AG04450 (cell line): ENCODE measurements at places on chromosomes 12 and 14.

GRCh38 chr14:89959853-89960445 is 4.2 kb downstream of the TDP1 start:
- no peak for DNase-seq

GRCh38 chr14:56887216-56887615 is 76.9 kb upstream of the OTX2 start:
- DNase-seq = no peak

DNA sequence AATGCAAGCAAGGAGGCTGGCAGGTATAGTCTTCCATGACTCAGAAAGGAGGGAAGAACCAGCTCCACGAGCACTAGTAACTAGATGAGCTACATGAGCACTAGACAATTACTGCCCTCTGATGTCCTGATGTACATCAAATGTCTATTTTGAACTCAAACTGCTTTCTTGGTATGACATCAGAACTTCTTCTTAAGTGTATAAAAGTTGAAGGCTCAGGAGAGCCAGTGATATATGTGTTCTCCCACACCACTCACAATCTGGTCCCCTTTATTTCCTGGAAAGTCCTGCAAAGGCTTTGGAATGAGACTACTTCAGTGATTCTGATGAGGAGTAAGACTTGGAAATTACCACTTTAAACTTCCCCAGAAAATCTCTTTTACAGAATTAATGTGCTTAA is 18.5 kb upstream of the DHRS7 start:
- DNase-seq = no peak

DNA sequence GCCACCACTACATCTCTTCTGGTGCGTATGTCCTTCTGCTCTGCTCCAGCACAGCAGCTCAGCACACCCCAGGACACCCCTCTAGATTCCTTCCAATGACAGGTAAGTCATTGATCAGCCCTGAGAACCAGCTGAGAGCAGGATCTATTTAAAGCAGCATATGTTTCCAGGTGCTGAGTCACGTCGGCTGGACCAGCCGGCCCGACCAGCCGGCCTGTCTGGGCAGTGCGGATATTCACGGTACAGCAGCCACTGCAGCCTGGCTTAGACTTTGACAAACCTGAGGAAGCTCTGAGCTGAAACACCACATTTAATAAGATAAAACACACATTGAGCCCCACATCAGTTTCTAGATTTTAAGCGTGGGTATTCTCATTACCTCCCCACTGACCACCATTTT is 31.8 kb upstream of the RPH3A start:
- DNase-seq = no peak

GRCh38 chr12:64574837-64575236 is 35.5 kb upstream of the RASSF3 start:
- DNase-seq = no peak

GRCh38 chr14:96349286-96350075 is 13.7 kb downstream of the ATG2B start:
- no peak for DNase-seq

GRCh38 chr14:34012978-34013720 is 62.3 kb upstream of the EGLN3 start:
- DNase-seq = no peak

GRCh38 chr14:22547313-22547947 is 41.6 kb downstream of the DAD1 start:
- DNase-seq = no peak

GRCh38 chr12:52285851-52286530 is 5.3 kb downstream of the KRT81 start:
- DNase-seq = no peak

GRCh38 chr14:104444159-104445030 is 135.2 kb upstream of the C14orf180 start:
- no peak for DNase-seq

GRCh38 chr12:75477137-75477536 is 3.4 kb upstream of the GLIPR1 start:
- no peak for DNase-seq

DNA sequence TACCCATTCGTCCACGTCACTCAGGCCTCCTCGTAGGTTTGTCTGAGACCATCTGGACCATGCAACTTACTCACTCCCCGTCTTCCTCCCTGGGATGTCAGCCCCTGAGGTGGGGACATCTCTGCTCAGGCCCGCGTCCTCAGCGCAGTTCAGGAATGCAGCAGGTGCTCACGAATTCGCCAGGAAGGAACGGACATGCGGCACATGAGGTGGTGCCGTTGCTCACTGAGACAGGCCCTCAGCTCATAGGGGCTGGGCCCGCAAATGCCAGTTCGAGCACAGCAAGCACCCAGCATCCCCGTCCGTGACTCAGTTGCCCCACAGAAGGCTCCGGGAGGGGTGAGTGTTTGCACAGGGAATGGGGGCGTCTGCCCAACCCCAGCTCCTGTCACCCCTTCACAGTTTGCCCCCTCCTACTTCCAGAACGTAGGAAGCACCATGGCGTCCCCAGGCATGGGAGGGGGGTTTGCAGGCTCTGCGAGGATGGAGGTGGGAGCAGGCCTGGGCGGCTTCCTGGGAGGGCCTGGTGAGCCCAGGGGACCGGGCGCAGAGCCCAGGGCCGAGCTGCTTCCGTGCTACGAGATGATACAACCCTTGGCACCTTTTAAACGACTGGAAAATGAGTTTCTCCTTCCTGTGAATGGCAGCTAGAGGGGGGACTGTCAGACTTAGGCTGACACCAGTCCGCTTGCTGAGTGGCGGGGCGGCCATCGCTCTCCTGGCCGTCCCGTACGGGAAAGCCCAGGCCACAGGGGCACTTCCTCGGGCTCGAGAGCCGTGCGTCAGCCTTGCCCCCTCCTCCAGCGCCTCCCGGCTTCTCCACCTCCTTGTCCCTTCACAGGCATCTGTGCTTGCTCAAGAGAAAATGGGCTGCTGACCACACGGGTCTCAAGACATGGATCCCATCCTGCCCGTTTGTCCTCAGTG is 6.9 kb downstream of the GALNT9 start:
- no peak for DNase-seq

DNA sequence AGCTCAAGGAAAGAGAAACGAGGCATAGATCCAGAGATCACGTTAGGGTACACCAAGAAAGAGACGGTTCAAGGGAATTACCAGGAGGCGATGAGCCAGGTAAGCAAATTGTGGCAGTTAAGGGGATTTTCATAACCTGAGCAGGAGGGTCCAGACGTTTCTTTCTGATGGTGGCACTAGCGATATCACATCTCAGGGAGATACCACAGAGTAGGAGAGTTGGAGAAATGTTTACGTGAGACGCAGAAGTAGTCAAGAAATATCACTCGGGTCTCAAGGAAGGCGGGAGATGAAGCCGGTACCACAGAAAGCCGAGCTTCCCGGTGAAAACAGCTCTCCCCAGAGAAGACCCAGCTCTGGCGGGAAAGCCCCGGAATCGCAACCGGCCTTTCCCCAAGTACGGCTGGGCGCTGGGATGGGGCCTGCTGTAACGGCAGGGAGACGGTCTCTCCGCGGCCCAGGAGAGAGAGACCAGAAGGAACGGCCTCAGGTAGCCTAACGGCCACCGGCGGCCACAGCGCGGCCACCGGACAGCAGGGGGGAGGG is 485 bp downstream of the SENP1 start:
- no peak for DNase-seq

DNA sequence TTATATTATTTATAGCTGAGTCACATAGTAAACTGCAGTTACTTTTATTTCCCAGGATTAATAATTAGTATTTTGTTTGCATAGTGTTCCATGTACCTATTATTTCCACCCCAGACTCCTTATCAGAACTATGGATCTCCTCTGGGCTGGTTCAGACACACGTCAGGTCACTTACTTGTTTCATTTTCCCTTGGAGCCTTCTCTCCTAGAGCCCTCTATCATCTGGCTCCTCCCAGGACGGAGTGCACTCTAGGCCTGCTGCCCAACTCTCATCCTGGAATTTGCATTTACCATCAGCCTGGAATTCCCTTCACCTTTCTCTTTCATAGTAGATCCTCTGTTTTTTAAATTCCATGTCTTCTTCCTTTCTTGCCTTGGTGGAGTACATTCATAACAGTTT is 28.5 kb upstream of the GALNT16 start:
- no peak for DNase-seq

DNA sequence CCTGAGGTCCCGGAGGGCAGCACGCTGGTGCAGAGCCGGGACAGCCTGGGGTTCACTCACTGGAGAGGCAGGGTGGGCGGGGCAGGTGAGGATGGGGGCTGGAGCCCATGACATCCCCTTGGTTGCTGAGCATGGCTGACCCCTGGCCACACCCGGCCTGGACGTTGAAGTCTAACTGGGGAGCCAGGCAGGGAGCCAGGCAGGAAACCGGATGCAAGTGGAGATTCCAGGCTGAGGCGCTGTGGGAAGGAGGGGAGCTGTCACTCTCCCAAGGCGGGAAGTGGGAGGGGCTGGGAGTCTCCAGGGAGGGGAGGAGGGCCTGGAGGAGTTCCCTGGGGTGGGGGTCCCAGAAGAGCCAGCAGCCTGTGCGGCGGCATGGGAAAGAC is 7.7 kb upstream of the INF2 start:
- DNase-seq = no peak

GRCh38 chr14:102493585-102493984 is 16.0 kb downstream of the ANKRD9 start:
- DNase-seq = no peak

DNA sequence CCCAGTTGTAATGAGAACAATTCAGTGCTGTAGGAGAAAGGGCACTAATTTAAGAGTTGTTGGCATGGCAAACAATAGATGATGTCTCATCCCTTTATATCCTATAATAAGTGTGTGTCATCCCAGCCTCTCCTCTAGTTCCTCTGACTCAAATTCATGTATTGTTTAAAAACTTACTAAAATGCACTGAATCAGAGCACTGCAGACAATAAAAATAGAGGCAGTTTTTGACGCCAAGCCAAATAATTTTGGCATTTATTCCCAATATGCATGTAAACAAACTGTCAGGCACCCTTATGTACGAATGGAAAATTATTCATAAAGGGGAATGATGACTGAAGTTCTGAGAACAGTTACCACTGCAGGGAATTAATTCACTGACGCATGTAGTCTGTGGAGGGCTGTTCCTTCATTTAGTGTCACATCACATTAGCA is 57.9 kb upstream of the TMX1 start:
- no peak for DNase-seq

GRCh38 chr12:27667540-27667939 is 28.7 kb upstream of the REP15 start:
- DNase-seq = no peak

- DNase-seq = no peak
These were observed 84.3 kb downstream of the NCOR2 start for GRCh38 chr12:124482901-124483799.

DNA sequence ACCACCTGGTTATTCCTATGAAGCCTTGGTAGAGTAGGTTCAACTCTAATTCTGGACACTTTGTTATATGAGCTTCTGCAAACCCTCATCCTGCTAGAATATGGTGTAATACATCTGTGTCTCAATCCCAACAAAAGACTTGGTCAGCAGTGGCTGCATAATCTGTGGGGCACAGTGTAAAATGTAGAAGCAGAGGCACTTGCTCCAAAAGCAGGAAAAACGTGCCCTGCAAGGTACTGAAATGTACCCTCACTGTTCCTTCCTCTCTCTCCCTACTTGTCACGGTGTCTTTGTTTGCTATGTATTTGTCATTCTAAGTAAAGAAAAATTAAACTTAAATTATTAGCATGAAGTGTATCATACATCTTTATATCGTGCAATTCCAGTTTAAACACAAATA is 267.9 kb downstream of the BCL11B start:
- DNase-seq = no peak

DNA sequence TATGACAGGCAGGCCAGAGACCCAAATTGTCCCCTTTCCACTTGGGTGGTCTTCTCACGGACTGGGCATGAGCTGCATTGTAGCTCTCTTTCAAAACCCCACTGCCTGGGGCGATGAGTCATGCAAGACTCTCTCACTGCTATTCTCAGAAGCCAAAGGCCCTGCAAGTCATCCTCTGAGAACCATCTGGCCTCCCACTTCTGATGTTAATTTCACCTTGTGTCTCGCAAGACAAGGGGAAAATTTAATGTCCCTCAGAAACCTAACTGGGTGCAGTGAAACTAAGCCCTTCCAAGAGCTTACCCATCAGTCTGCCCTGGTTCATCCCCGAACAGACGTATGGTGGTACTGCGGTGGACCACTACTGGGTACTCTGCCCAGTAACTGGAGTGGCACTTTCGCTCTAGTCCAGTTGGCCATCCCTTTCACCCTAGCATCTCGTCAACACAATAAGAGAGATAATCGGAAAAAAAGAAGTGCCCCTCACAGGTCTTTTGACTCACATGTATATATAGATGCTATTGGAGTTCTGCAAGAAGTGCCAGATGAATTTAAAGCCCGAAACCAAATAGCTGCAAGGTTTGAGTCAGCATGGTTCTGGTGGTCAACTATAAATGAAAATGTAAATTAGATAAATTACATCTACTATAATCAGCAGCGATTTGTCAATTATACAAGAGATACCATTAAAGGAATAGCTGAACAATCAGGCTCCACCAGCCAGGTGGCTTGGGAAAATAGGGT is 31.3 kb upstream of the LALBA start:
- no peak for DNase-seq

GRCh38 chr12:47609806-47610205 is 96.0 kb downstream of the RPAP3 start:
- DNase-seq = no peak

DNA sequence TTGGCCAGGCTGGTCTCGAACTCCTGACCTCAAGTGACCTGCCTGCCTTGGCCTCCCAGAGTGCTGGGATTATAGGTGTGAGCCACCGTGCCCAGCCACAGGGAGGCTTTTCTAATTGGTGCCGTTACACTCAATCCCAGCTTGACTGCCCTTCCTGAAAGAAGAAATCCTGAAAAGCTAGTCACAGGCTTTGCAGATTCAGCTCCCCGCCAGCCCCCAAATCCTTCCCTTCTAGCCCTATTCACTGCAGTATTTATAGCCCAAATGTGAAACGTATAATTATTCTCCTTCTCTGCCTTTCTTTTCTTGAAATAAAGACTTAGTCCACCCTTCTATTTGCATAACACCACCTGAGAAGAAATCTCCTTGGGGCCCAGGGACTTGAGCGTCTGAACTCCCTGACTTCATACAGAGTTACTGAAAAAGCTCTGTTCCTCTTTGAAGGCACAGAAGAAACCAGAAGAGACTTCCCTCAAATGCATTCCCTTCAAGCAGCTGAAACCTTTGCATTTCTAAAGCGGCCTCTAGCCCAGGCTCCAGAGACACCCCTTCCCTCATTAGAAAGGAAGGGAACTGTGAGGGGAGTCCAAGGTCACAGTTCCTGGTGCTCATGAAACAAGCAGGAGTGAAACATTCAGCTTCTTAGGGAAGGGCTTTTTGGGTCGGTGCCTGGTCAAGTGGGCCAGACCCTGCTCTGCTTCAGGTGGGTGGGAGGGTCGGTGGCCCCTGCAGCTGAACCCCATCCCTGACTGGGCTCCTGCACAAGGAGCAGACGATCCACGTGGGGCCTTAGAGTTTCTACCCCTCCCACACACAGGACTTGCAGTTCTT is 42.3 kb upstream of the BATF start:
- no peak for DNase-seq

DNA sequence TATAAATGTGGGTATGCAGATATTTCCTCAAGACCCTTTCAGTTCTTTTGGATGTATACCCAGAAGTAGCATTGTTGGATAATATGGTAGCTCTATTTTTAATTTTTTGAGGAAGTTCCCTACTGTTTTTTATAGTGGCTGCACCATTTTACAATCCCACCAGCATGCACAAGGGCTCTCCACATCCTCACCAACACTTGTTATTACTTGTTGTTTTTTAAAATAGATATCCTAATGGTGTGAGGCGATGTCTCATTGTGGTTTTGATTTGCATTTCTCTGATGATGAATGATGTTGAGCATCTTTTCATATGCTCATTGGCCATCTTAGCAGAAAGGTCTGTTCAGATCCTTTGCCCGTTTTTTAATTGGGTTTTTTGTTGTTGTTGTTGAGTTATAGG is 47.1 kb downstream of the DIP2B start:
- DNase-seq = no peak

GRCh38 chr12:5593086-5593485 is 161.2 kb downstream of the NTF3 start:
- no peak for DNase-seq
